Non-pigmented ciliary epithelial cell (primary cell): ENCODE measurements at places on chromosomes 6 and 20.
A peak's percentile ranks its signal among the peaks of the same experiment; 100 is the strongest.

- no peak for DNase-seq
These were observed 35.9 kb upstream of the FAM50B start for GRCh38 chr6:3813150-3813780.

- no peak for DNase-seq
These were observed at the start of gene HLA-DPA1 for GRCh38 chr6:33073431-33073871. Gene HLA-DPA1, minus strand, starts transcription at chr6:33073649.

DNA sequence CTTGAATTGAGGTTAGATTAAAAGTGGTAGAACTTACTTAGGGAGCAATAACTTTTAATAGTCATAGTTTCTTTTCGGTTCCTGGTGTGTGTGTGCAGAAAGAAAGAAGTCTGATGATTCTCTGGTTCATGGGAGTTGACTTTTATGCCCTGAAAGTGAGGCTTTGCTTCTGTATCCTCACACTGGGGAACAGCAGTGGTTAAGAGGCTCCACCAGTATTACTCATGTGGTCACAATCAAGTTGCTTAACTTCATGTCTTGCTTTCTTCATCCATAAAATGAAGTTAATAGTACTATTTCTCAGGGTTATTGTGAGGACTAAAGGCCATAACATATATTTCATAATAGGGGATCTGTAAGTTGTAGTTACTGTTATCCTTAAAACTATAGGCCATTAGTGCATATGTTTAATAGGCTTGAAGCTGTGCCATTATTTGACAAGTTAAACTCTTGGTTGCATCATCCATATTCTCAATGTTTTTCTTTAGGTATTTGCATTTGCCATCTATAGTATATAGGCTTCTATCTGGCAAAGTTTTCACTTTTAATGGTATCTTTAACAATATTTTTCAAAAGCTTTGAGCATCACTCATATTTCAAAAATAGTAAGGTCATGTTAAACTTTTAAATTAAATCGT, 262.4 kb downstream of the PLCB1 start:
- DNase-seq, result no peak

- DNase-seq, result peak; percentile 87
These were observed 68.9 kb downstream of the MTHFD1L start for GRCh38 chr6:150934380-150934779.

DNA sequence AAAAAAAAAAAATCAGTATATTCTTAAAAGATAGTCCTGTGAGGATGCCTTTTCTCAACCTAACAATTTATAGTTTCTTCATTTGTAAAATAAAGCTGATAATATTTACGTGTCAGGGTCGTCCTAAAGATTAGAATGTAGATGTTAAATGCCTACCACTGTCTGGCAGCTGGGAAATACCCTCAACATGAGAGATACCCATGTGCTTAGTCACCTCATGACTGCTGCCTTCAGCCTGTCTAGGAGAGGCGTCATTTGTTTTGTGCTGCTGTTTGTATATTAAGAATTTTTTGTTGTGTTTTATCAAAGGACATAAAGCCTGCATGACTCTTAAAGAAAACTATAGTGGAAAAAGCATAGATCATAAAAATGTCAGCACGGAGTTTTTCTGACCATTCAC, 9.5 kb downstream of the FAM120B start:
- no peak for DNase-seq

DNA sequence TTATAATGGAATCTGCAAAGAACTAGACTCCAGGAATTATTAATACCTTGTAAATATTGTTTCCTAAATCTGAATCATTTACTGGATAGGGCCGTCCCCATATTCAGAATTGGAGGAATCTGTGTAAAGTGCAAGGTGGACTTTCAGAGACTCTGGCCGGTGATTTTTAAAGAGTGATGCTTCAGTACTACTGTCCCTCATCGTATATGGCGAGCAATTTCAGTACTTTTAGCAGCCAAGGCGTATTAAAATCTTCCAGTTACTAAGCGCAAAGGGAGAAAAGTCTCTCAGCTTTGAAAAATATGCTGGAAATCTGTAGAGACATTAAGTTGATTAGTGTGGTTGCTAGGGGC, 483 bp downstream of the SMIM26 start:
- DNase-seq, result no peak

- no peak for DNase-seq
These were observed 339.1 kb downstream of the UTRN start for GRCh38 chr6:144624246-144624645.

GRCh38 chr6:63739094-63739687, 103.6 kb downstream of the PHF3 start:
- DNase-seq, result no peak

DNA sequence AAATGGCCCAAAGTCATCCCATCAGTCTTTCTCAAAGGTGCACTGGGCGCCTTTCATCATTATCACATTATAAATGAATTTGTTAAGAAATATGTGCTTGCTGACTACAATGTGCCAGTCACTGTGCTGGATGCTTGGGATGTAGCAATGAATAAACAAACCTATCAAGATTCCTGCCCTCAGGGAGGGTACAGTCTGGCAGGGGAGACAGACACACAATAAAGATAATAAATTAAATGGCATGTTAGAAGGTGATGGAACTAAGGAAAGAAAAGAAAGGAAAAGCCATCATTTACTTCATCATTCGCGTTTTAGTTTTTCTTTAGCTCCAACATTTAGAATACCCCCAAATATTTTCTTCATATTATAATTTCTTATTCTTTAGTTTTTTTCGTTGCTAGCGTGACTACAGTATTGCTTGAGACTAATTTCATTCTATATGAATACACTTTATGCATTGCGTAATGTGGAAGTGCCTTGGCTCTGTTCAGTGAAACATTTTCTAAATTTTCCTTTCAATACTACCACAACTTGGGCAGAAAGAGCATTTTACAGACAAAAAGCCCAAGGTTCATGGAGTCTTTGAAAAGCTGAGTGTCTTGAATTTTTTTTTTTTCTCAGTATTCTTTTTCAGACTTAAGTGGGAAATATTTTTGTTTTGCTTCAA, 48.7 kb upstream of the CITED2 start:
- DNase-seq, result no peak

GRCh38 chr6:119148825-119149525, 70.5 kb upstream of the FAM184A start:
- no peak for DNase-seq
